NCI-H345 (cell line): ENCODE measurements at places on chromosomes 16 and 17.

GRCh38 chr16:22813223-22813947, 577 bp upstream of the HS3ST2 start:
- DNase-seq: no peak

DNA sequence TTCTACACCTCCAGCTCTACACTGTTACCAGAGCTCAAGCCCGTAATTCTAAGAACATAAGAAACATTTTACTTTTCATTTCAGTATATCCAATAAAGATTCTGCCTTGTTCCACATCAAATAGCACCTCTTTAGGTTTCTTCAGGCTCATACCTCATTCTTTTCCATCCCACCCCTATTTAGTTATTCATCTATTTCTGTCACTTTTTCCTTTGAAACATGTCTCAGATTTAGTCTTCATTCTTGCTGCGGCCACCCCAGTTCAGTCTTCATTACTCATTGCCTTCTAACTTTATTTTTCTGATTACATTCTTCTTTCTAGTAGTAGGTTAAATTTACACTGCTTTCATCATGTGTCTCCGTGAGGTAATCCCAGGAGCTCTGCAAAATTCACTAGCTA, 33.5 kb downstream of the PPM1E start:
- DNase-seq: no peak

- DNase-seq: peak; percentile 84
These were observed 34.4 kb downstream of the HNF1B start for GRCh38 chr17:37710344-37710886.

DNA sequence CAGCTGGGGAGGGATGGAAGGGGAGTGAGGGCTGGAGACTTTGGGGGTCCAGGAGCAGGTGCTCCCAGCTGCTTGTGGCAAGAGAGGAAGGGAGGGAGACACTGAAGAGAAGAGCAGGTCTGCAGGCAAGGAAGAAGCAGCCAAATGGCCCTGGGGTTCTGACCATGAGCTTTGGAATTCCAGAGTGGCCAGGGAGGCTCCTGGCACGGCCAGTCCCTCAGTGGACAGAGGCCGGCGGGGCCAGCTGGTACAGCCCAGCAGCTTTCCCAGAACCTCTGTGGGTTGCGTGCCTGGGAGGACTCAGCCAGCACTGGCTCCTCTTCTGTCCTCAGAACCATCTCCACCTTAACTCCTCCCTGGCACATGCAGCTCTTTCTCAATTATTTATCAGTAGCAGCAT, 233.0 kb downstream of the MSI2 start:
- no peak for DNase-seq

- no peak for DNase-seq
These were observed 52.1 kb upstream of the SLC12A3 start for GRCh38 chr16:56812884-56813283.

DNA sequence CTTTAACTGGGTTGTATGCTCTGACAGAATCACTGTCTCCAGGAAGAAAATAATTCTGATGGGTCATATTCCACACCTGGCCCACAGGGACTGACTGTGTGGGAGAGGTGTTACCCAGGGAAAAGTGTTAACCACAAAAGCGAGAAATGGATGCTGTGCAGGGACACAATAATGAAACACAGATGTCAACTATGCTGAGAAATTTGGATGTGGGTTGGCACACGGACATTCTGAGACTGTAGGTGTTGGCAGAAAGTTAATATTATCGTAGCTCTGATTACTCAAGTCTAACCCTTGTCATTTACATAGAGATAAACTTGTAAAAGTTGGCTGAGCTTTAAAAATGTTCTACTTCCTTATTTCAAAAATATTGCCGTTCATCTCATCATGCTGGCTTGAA, 19.6 kb downstream of the TMC5 start:
- DNase-seq: no peak

DNA sequence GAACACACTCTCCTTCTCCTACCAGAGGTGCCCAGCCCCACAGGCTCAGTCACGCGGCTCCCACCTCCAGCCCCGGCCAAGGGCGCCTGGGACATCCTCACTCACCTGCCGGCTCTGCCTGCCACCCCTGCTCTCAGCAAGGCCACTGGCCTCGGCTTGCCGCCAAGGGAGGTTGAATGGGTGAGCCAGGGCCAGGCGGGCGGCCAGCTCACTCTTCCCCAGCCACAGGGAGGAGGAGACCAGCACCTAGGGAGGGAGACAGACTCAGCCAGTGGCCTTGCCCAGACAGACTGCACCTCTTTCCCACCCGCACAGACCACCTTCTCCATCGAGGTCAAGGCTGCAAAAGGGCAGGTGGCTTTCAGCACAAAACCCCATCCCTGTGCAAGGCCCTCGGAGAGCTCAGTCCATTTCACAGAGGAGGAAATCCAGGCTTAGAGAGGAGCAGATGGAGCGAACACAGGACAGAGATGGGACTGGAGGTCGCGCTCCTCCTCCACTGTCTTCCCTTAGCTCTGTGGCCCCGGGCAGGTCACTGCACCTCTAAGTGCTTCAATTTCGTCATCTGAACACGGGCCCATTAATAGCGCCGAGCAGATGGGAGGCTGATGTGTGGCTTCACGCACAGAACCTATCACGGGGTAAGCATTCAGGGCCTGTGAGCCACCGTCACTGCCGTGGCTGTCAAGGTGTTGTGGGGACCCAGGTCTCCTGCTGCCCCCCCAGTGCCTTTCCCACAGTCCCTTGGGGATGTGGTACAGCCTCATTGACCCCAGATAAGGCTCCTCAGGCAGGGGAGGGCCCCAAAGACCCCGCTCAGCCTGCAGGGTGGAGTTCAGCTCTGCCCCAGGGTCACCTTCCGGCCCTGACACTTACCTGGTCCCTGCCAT, 56.1 kb downstream of the RMI2 start:
- DNase-seq: no peak

DNA sequence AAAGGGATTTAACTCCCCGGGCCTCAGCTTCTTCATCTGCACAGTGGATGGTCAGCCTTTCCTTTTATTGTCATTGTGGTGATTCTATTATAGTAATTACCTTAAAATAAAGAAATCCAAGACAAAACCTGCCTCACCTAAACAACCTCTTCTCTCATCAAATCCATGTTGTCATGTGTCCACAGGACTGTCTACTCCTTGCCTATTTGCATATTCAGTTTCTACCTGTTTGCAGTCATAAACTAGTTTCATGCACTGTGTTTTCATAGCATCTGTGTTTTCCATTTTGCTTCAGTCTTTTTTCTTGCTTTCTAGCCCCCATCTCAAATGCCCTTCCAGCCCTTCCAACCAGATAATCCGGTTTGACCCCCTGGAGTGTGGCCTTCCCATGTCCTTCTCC, 44.3 kb upstream of the CPNE2 start:
- DNase-seq: no peak

GRCh38 chr17:72366626-72367025, 245.8 kb downstream of the SOX9 start:
- no peak for DNase-seq

DNA sequence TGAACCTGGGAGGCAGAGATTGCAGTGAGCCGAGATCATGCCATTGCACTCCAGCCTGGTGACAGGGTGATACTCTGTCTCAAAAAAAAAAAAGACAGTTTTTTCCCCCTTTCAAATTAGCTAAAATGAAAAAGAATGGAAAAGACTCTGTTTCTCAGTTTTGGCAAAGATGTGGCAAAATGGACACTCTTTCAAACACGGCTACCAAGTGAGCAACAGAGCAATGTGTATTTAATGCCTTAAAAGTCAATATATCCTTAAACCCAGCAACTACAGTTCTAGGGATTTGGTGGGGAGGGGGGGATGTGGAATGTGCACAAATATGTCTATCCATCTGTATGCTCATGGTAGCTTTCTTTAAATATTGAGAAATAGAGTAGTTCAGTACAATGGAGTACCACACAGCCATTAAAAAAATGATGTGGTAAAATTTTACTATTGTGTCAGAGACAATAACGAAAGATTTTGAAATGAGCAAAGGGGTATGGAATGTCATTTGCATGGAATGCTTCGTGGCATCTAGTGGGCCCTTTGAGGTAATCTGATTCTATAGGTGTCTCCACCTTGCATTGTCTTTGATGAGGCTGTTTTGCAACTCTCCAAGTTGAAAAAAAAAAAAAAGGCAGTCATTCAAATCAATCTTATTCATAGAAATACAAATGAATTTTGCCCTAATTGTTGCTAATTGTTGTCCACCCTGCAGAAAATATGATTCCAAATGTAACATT, 108.1 kb downstream of the AXIN2 start:
- no peak for DNase-seq

GRCh38 chr17:31609331-31609730, 217.9 kb downstream of the RAB11FIP4 start:
- no peak for DNase-seq

GRCh38 chr17:38874505-38875400, 4.9 kb downstream of the LASP1 start:
- DNase-seq: no peak

GRCh38 chr16:59510008-59510424, 775.9 kb upstream of the GOT2 start:
- DNase-seq: no peak

GRCh38 chr17:31586946-31587345, 195.5 kb downstream of the RAB11FIP4 start:
- DNase-seq: no peak

DNA sequence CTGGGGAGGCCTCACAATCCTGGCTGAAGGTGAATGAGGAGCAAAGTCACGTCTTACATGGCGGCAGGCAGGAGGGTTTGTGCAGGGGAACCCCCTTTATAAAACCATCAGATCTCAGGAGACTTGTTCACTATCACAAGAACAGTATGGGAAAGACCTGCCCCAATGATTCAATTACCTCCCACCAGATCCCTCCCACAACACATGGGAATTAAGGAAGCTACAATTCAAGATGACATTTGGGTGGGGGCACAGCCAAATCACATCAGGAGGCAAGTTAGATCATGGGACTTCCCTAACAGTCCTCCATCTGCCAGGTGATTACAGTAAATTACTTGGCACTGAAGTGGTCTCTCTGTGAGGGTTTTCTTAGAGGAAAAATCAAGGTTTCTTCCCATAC, 5.3 kb downstream of the TMEM114 start:
- no peak for DNase-seq

DNA sequence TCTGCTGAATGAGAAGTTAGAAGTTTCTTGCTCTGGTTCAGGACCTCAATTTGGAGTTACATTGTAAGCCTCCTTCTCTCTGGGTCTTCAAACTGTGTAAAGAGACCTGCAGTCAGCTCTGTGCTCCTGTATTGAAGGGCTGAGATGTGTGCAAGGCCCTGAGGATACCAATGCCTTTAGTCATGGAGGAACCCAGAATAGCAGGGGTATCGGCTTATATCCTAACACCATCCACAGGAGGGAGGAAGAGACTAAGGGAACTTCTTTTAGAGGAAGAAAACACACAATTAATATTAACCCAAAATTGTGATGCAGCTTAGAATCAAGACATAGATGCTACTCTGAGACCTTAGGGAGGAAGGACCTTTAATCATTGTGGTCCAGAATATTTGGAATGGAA, 36.5 kb downstream of the GLP2R start:
- no peak for DNase-seq

- no peak for DNase-seq
These were observed 58.1 kb downstream of the WDR59 start for GRCh38 chr16:74926805-74927204.

- no peak for DNase-seq
These were observed 6.9 kb upstream of the BPTF start for GRCh38 chr17:67818110-67819002.

DNA sequence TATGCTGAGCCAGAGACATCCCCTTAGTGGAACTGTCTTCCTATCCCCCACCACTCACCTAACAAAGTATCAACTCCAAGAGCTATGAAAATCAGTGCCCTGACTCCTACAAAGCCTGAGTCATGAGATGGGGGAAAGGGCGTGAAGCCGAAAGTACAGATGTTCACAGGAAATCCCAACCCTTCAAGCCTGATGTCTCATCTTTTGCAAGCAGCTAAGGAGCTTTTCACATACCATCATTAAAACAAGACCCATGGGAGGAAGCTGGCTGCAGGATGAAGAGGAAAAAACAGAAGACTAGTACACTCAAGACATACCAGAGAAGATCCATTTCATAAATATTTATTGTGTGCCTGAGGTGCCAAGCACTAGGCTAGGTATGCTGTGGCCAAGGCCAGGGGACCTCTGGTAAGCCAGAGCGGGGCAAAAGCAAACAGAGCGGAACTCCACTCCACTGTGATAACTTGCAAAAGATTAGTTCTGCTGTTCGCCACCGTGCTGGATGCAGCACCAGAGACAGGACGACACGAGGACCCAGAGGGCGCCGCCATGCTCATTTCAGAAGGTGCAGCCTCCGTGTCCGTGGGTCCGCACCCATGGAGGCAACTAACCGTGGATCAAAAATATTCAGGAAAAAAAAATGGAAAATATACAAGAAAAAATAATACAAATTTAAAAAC, 4.5 kb upstream of the MNT start:
- no peak for DNase-seq

GRCh38 chr17:48769009-48769675, 40.6 kb upstream of the HOXB13 start:
- no peak for DNase-seq

DNA sequence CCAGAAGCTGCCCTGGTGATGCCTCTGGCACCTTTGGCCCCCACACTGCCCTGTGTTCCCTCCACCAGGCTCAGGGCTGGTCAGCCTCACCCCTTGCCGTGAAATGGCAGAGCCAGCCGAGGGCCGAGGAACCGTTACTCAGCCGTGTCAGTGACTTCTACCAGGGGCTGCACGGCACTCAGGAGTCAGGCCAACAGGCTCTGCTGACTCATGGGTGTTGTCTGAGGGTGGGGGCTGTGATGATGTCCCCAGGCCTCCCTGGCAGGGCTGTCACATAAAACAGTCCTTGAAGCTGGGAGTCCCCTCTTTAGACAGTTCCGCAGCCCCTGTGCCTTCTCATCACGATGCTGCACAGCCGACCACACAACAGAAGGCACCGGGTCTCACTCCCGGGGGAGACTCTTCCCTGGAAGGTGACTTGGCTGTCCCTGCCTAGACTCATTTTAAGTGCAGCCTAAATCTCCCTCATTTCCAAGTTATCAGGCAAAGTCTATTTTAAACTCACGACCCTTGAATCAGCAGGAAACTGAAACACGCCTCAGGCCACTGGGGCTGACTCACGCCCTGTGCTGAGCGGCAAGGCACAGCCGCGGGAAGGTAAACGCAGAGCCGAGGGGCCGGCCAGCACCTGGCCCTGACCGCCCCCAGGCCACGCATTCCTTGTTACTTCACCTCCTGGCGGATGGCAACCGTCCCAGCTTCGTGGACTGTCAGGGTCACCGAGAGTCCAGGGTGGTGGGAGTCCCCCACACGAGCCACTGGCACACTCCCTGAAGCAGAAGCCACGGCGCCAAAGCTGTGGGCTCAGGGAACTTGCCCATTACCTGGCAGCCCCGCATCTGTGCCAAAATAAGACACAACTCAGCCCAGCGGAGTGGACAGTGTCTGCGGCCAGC, 102.6 kb downstream of the ZNF778 start:
- no peak for DNase-seq

GRCh38 chr17:65688307-65688706, 126.9 kb upstream of the AXIN2 start:
- DNase-seq: no peak

DNA sequence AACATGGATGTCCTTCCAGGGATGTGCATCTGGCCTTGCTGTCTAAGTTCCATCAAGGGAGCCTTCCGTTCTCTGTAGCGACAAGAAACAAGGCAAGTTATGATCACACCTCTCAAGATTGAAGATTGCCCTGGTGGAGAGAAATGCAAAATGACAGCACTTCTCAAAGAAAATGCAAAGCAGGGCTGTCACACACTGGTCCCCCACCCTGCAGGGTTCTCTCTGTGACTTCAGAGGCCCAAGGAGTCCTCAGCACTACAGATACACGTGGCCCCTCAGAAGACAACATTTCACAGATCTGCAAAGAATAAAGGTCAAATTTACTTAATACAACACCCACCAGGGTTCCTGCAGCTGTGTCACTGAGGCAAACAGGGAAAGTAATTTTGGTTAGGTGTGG, 60.7 kb upstream of the TEX2 start:
- no peak for DNase-seq

GRCh38 chr16:67268136-67268579, 11.2 kb upstream of the PLEKHG4 start:
- DNase-seq: no peak
